Endothelial cell (in vitro differentiated cells): ENCODE measurements at places on chromosomes 3 and 15.

GRCh38 chr3:72272356-72272755 is 487.4 kb upstream of the PROK2 start:
- H3K4me3 ChIP-seq: no peak overlapping the region
- H3K4me1 ChIP-seq: peaks cover 54% of the 10 kb centered on the region
- no peaks in the 10 kb centered on the region for H3K36me3 ChIP-seq
- no peaks in the 10 kb centered on the region for H3K27me3 ChIP-seq
- no peak overlapping the region for H3K27ac ChIP-seq
- no peak for DNase-seq

DNA sequence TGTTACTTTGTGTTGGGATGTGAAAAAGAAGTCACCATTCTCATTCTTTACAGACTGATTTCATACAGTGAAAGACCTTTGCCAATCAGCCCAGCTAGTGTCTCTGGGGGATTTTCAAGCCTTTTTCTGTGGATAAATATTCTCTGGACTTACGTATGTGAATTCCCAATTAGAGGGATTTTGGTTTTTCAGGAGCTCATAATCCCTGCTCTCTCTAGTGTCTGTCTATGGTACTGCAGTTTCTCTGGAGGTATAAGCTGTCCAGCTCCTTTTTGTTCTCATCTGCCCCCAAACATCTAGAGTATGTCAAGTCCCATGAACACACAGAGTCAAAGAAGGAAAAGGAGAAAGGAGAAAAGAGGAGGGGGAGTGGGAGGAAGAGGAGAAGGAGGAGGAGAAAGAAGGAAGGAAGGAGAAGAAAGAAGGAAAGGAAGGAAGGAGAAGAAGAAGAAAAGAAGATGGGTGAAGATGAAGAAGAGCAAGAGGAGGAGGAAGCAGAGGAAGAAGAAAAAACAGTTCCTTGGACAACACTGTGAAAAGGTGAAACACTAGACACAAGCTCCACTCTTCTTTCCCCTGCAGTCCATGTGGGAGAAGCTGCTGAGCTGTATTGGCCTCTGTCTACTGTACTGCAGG is 218.6 kb downstream of the GREM1 start:
- peaks cover 1% of the 10 kb centered on the region for H3K27me3 ChIP-seq
- no peaks in the 10 kb centered on the region for H3K4me1 ChIP-seq
- no peak for DNase-seq
- H3K36me3 ChIP-seq: no peaks in the 10 kb centered on the region
- no peak overlapping the region for H3K27ac ChIP-seq

GRCh38 chr3:182397164-182397563 is 396.1 kb upstream of the ATP11B start:
- H3K36me3 ChIP-seq: no peaks in the 10 kb centered on the region
- no peak for DNase-seq
- H3K4me1 ChIP-seq: peaks cover 21% of the 10 kb centered on the region
- H3K27ac ChIP-seq: no peak overlapping the region
- H3K27me3 ChIP-seq: peaks cover 2% of the 10 kb centered on the region

DNA sequence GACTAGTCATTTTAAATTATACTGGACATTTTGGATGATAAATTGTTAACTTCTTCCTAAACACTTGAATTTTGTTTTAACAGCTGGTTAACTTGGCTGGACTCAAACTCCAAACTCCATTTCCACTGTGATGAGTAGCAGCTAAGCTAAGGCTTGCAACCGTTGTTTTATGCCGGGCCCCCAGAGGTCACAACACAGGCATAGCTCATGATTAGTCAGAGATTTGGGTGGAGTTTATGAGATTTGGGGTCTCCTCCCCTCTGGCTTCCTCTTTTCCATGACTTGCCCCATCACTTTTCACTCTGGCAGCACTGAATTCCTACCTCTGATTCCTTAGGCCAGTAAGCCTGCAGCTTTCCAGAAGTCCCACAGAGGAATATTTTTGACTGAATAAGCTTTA is 12.8 kb downstream of the THAP10 start:
- no peaks in the 10 kb centered on the region for H3K36me3 ChIP-seq
- no peaks in the 10 kb centered on the region for H3K4me1 ChIP-seq
- H3K27me3 ChIP-seq: no peaks in the 10 kb centered on the region
- H3K27ac ChIP-seq: no peak overlapping the region

DNA sequence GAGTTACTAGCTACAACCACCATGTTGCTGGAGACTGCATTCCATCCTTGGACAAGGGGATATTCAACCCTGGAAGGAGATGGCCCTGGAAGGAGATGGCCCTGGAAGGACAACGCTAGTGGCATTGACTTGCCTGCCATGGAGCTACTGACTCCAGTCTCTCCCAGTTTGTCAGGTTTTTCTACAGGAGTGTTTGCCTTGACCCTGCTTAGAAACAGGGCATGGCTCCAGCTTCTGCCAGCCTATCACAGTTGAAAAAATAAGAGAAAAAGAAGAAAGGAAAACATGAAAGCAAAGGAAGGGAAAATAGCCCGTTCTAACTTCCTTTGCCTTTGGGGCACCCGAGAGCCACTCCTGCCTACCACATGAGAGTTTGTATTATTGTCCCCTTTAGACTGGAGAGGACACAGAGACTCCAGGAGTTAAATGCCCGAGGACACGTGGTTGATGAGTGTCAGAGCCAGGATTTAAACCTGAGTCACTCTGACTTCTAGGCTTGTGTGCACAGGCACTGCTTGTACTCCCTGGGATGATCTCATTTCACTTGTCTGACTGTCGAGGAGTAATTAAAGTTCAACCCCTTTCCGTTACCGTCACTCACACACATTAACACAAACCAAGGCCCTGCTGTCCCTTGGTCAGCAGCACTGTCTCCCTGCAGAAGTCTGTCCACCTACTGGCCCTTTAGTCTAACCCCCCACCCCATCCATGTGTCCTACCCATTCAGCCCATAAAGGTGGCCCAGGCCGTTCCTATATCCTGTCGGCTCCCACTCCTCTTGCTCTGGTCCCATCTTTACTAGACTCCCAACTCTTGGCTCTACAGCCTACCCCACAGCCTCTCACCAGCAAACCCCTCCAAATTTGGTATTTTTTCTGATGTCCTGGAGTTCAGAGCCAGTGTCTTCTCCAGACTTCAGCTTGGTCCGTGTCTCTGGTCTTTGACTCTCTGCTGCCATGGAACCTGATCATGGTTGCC is 46.1 kb downstream of the C2CD4A start:
- peaks cover 40% of the 10 kb centered on the region for H3K4me1 ChIP-seq
- DNase-seq: no peak
- H3K27ac ChIP-seq: peak overlapping the region; percentile 30

GRCh38 chr3:146339349-146339748 is 88.4 kb upstream of the PLSCR4 start:
- H3K36me3 ChIP-seq: no peaks in the 10 kb centered on the region
- DNase-seq: no peak
- H3K4me1 ChIP-seq: no peaks in the 10 kb centered on the region

GRCh38 chr3:185935465-185936272 is 2.1 kb downstream of the TRA2B start:
- peaks cover 13% of the 10 kb centered on the region for H3K27me3 ChIP-seq
- peaks cover 53% of the 10 kb centered on the region for H3K4me1 ChIP-seq
- H3K27ac ChIP-seq: peak overlapping the region; percentile 100

- H3K4me1 ChIP-seq: no peaks in the 10 kb centered on the region
- no peaks in the 10 kb centered on the region for H3K36me3 ChIP-seq
- H3K4me3 ChIP-seq: no peak overlapping the region
- H3K27me3 ChIP-seq: no peaks in the 10 kb centered on the region
- no peak overlapping the region for H3K27ac ChIP-seq
- DNase-seq: no peak
Observed at GRCh38 chr3:43097400-43098080, 8.3 kb downstream of the POMGNT2 start.

GRCh38 chr15:81163961-81164800 is 30.1 kb downstream of the CFAP161 start:
- H3K27me3 ChIP-seq: peaks cover 6% of the 10 kb centered on the region
- H3K4me1 ChIP-seq: peaks cover 24% of the 10 kb centered on the region
- no peak overlapping the region for H3K27ac ChIP-seq
- H3K4me3 ChIP-seq: no peak overlapping the region
- H3K36me3 ChIP-seq: peaks cover 16% of the 10 kb centered on the region

GRCh38 chr3:82002491-82002890 is 241.0 kb upstream of the GBE1 start:
- H3K27ac ChIP-seq: peak overlapping the region; percentile 67
- peaks cover 12% of the 10 kb centered on the region for H3K4me1 ChIP-seq
- no peaks in the 10 kb centered on the region for H3K27me3 ChIP-seq
- no peak for DNase-seq
- H3K4me3 ChIP-seq: no peak overlapping the region

- H3K27me3 ChIP-seq: peaks cover 4% of the 10 kb centered on the region
- no peak overlapping the region for H3K4me3 ChIP-seq
- no peak overlapping the region for H3K27ac ChIP-seq
- no peak for DNase-seq
- no peaks in the 10 kb centered on the region for H3K4me1 ChIP-seq
Observed at GRCh38 chr3:12766541-12766940, 7.5 kb upstream of the TMEM40 start.

DNA sequence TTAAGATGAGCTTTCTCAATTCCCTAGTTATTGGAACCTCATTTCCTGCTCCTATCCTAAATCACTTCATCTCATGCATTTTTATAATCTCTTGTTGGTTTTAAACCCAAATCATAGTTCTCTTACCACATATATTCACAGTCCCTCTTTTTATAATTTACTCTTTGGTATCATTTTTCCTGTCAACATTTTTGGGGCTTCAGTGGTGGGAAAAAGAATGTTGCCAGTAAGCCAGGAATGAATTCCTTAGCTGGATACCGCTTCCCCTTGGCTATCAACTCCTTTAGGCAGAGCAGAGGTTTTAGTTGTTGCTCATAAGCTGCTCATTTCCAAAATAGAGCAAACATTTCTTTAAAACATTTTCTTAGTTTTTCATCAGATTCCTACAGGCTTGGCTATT is 112.3 kb downstream of the GALK2 start:
- peaks cover 15% of the 10 kb centered on the region for H3K36me3 ChIP-seq
- no peak for DNase-seq
- H3K4me1 ChIP-seq: no peaks in the 10 kb centered on the region
- no peak overlapping the region for H3K27ac ChIP-seq
- no peak overlapping the region for H3K4me3 ChIP-seq
- H3K27me3 ChIP-seq: no peaks in the 10 kb centered on the region

DNA sequence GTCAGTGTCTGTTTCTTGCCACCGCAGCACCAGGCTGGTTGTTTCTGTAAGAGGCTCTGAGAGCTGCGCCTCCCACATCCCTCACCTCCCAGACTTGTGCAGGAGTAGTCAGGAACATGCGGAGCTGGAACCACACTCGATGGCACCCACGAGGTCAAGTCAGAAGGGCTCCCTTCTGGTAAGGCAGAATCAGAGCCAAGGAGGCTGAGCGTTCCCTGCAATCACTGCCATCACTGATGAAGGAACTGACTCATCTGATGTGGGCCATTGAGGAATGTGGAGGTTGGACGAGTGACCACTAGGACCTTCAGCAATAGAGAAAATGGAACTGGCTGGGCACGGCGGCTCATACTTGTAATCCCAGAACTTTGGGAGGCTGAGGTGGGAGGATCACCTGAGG is 35.7 kb upstream of the BLM start:
- H3K27ac ChIP-seq: no peak overlapping the region
- H3K4me3 ChIP-seq: no peak overlapping the region
- peaks cover 5% of the 10 kb centered on the region for H3K4me1 ChIP-seq
- no peaks in the 10 kb centered on the region for H3K36me3 ChIP-seq

DNA sequence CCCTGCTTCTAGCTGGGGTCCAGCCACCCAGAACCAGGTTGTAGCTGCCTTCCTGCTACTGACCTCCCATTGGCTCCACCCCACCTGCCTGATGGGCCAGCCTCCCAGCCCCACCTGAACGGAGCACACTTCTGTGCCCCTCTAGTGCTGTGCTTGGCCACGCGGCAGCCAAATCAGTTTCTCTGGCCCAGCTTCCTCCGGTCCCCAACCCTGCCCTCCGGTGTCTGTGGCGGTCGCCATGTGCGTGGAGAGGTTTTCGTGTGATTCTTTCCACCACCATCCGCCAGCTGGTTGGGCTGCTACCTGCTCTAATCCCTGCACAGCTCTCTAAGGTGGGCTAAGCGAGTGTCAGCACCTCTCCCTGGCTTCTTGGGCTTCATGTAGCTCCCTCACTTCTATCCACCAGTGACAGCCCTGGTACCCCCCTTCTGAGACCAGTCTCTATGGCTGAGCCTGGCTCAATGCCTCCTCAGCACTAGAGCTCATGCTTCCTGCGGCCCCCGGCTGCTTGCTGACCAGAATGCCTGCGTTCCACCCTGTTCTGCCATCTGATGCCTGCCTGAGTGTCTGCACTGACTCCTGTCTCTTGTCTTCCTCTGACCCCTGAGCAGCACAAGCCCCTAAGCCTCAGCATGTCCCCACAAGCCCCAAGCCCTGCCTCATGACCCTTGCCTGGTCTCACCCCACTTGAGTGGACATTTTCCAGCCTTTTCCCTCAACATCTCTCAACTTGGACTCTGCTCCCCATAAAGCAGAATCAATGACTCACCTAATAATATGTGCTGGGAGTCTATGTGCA is 23.2 kb upstream of the MAGEF1 start:
- H3K36me3 ChIP-seq: peaks cover 4% of the 10 kb centered on the region
- H3K27me3 ChIP-seq: peaks cover 12% of the 10 kb centered on the region
- H3K4me1 ChIP-seq: peaks cover 26% of the 10 kb centered on the region
- peak overlapping the region; percentile 73 for H3K4me3 ChIP-seq
- peak overlapping the region; percentile 34 for H3K27ac ChIP-seq

- peaks cover 7% of the 10 kb centered on the region for H3K4me1 ChIP-seq
- peak overlapping the region; percentile 56 for H3K4me3 ChIP-seq
- peaks cover 20% of the 10 kb centered on the region for H3K27me3 ChIP-seq
- peaks cover 3% of the 10 kb centered on the region for H3K36me3 ChIP-seq
Observed at GRCh38 chr3:153158961-153159735, 2.9 kb upstream of the RAP2B start.

DNA sequence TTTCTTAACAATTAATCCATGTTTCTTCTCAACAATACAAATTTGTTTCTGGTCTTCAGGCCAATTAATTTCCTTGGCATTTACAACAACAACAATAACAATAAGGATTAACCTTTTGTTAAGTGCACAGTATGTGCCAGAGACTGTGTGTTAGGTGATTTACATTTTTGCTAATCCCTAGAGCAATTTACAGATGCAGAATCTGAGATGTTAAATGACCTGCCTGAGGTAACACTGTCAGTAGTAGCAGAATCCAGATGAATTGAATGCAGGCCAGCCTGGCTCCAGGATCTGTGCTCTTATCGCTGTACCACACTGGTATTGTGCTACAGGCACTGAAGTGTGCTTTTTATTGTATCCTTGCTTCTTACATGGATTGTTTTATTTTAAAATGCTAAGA is 122.2 kb downstream of the MEIS2 start:
- H3K27me3 ChIP-seq: no peaks in the 10 kb centered on the region
- H3K36me3 ChIP-seq: no peaks in the 10 kb centered on the region
- H3K4me3 ChIP-seq: no peak overlapping the region
- H3K4me1 ChIP-seq: no peaks in the 10 kb centered on the region

- no peak overlapping the region for H3K27ac ChIP-seq
- H3K36me3 ChIP-seq: no peaks in the 10 kb centered on the region
- no peak overlapping the region for H3K4me3 ChIP-seq
- DNase-seq: no peak
Observed at GRCh38 chr3:108485146-108485545, 25.2 kb downstream of the MYH15 start.
